GM13976 (cell line): ENCODE measurements at places on chromosomes 6 and 20.

- no peak for DNase-seq
These were observed 38.0 kb downstream of the BFSP1 start for GRCh38 chr20:17493173-17493572.

GRCh38 chr6:10554826-10555225, 33.7 kb downstream of the GCNT2 start:
- DNase-seq = no peak

- DNase-seq = no peak
These were observed 3.0 kb upstream of the CCN2 start for GRCh38 chr6:131954059-131954774.

DNA sequence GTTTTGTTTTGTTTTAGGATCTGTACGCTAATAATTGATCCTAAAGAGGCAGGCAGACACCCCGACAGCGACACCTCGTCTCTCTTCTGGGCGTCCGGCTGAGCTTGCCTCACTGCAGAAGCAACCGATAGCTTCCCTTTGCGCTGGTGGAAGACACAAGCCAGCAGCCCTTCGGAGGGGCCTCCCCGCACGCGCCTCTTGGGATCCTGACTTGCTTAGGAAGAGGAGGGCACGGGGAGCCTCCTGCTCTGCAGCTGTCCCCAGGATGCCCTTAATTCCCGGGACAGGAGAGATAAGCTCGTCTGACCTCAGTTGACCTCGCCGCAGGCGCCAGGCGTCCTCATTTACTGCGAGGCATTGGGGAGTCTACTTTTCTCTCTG, 94.0 kb downstream of the CD83 start:
- DNase-seq = peak; percentile 47

- peak; percentile 64 for DNase-seq
These were observed 9.4 kb upstream of the SLC4A11 start for GRCh38 chr20:3248167-3248992.

DNA sequence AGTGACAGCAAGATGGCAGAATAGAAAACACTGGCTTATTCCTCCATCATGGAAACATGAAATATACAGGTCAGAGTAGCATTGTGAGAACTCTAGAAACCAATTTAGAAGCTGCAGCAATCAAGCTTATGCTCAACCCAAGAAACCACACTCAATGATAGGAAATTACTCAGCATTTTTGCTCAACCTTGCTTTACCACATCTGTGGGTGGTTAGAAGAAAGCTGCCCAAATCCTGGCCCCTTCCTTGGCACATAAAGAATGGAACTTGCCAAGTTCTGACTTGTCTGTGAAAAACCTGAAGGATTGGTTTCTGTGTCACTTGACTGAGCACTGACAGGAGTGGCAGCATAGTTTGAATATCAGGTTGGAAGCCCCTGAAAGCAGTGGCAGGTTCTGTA, 108.0 kb upstream of the MOCS1 start:
- no peak for DNase-seq

- DNase-seq = no peak
These were observed 52.6 kb upstream of the MC3R start for GRCh38 chr20:56195946-56196345.

DNA sequence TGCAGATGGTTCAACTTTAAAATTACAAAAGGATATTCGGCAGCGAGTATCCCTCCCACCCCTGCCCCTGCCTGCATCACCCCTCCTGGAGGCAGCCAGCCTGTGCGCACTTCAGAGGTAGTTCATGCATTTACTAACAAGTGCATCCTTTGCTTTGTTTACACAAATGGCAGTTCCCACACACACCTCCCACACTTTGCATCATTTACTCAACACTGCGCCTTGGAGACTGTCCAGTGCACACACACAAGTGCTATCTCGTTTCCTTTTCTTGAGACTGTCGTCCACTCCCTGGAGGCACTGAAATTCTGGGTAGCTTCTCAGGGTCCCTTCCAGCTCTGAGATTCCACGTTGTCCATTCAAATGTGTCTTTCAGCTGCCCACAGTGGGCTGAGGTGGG, 53.1 kb upstream of the VSX1 start:
- DNase-seq = no peak

GRCh38 chr20:31708736-31709534, 13.7 kb downstream of the BCL2L1 start:
- DNase-seq = no peak

GRCh38 chr20:8196096-8196495, 64.0 kb downstream of the PLCB1 start:
- no peak for DNase-seq

DNA sequence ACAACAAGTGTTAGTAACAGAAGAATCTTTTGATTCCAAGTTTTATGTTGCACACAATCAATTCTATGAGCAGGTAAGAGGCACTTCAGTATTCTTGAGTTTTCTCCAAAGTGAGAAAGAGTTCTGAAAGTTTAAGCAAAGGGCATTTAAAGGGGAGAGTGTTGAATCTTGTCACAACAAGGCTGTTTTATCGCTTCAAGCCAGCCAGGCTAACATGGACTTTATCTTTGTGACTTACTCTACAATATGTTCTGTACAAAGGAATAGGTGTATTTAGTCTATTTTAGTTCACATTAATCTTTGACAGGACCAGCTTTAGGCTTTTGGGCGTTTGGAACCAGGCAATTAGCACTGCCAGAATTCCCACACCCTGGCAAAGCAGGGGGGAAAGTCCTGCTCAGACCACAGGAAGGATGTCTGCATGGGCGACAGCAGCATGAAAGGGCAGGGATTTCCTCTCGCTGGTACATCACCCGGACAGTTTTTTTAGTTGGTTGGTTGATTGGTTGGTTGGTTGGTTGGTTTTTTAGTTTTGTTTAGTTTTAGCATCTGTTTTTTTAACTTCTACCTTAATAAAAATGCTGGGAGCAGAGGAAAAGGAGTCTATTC, 395.4 kb upstream of the SOX4 start:
- DNase-seq = no peak

GRCh38 chr20:17295151-17295726, 68.4 kb downstream of the PCSK2 start:
- no peak for DNase-seq

- no peak for DNase-seq
These were observed 7.8 kb downstream of the OLIG3 start for GRCh38 chr6:137486416-137486815.

DNA sequence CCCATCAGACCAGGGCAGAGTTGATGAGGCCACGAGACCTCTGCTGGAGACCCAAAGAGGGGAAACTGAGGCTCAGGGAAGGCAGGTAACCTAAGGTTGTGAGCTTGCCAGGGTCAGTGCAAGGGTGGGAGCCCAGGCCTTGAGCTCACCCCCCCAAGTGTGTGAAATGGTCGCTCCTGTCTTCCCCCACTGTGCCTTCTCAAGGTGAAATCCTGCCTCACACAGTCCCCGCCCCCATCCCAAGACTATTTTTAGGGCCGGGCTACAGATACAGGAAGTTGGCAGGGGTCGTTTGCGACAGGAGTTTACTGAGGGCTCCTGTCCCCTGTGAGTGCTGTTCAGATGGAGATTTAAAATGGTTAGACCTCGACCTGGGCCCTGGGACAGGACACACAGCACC, 18.7 kb upstream of the GATA5 start:
- DNase-seq = no peak

- DNase-seq = peak; percentile 56
These were observed 123.8 kb upstream of the MTHFD1L start for GRCh38 chr6:150741633-150742200.

DNA sequence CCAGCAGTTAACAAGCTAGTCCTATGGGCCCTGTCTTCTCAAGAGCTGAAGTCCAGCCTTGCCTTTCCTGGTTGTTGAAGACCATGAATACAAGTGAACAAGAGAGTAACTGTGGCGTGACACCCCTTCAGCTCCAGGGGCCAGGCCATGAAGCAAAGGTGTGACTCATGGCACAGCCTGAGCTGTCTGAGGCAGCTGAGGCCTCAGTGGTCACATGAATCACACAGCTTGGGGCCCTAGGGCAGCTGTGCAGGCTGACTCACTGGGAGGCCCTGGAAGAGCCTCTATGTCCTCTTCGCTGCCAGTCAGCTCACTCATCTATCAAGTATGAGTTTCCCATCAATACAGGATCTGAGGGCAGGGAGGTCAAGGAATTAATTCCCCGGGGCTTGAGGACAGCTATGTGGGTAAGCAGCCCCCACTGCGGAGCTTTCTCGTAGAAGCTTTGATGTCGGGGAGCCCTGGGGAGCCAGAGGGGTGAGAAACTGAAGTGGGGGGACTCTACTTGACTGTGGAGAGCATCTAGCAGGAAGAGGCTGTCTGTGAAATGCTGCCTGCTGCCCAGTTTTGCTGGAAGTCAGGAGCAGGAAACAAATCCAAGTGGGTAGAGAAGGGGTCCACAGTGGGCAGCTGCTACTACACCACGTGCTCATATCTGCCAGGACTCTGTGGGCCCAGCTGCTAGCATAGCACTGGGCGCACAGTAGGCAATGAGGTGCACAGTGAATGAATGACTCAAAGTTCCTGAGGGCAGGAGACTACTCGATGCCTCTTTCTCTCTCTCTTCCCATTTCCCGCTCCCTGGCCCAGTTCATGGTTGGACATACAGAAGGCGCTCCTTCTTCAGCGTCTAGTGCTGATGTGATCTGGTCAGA, 13.7 kb upstream of the FAM83C start:
- DNase-seq = no peak

DNA sequence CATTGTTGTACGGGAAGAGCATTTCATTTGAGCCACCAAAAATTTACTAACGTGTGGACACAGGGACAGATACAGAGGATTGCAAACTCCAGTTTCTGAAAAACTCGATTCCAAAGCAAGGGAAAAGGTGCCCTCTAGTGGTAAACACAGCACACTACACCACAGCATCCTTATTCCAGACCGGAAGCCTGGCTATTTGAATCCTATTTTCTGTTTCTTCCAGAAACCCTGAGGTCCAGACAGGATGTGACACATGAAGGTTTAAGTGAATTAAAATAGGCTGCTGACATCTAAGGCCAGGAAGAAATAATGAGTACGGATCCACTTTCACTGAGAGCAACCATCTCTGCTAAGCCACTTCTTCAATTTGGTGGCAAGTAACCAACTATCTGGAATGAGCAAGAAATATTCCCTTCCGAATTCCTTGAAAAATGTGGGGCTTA, 31.8 kb upstream of the GMPR start:
- DNase-seq = peak; percentile 70

- DNase-seq = peak; percentile 79
These were observed 38.4 kb upstream of the CCDC167 start for GRCh38 chr6:37538107-37538506.

GRCh38 chr6:170128346-170128745, 162.5 kb downstream of the DLL1 start:
- no peak for DNase-seq

DNA sequence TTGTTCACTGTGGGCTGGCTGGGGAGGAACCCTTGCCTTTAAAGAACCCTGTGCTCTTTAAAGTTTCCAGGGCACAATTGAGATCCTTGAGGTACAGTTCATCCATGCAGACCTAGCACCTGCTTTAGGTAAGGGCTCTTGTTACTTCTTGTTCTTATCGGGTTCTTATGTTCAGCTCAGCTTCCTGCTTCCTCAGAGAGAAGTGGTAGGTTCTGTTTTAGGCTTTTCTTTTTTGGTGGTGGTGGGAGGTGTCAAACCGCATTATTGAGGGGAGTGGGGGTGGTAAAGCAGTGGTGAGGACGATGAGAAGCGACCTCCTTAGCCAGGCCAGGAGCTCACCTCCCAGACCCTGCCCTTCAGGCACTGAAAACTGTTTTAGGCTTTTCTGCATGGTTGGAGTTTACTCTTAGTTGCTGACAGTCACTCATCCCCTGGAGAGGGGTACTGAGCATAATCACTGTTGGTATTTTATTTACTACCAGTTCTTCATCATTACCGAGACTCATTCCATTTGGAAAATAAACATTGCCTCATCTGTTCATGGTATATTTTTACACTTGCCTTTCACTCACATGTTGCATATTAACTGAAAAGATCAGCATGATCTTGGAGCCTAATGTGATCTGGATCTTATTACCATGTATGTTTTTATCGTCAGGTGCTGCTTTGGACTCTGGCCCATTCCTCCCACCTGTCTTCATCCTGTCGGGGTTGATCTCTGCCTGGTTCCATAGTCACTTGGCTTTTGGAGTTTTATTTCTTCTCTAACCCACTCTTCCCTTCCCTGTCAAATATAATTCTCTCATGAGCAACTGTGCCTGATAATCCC, 35.4 kb downstream of the SLC16A10 start:
- peak; percentile 43 for DNase-seq

DNA sequence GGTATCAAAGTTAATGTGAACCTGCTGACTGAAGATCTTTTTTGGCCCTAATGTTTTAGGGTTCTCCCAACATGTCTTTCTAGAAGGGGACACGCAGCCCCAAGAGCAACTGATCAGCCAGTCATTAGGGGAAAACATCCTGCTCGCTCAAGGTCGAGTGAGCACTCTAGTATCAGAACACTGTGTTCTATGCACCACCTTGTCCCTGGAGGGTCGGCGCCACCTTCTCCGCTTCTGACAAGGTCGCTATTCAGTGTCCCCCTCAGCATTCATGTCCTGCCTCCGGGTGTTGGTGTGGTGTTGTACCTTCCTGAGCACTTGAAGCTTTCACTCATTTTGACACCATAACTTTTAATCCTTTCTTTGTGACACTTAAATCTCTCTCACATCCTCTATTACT, 331.2 kb upstream of the KCNQ5 start:
- DNase-seq = no peak

- no peak for DNase-seq
These were observed 708.8 kb downstream of the EYS start for GRCh38 chr6:64998204-64998603.

DNA sequence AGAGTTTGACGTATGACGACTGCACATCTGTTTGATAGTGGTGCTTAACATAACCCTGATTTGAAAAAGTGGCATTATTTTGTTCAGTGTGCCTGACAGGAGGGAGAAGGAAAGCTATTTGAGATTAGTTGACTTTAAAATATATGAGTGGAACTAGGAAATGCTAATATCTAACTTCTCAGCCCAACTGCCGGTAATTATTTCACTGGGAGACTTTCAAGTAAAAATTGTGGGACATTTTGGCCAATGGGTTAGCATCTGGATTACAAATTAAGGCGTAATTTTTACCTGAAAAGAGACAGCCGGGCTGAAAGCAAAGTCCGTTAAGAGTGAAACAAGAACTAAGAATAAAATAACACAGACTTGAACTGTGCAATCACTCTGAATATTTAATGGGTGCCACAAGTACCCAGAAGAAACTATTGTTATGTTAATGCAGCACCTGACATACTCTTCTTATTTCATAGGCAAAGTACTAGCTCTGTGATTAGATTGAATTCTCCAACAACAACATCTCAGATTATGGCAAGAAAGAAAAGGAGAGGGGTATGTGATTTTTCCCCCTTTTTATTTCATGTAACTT, 2.0 kb downstream of the HEY2 start:
- DNase-seq = no peak

GRCh38 chr20:31543966-31544598, 29.8 kb downstream of the HM13 start:
- DNase-seq = no peak

- DNase-seq = no peak
These were observed 143.4 kb upstream of the RPS6KA2 start for GRCh38 chr6:166770216-166771116.

GRCh38 chr6:42774201-42774600, 7.7 kb upstream of the BICRAL start:
- DNase-seq = no peak
